ENCODE measurements at places on chromosomes 3 and 15.

- no peak for DNase-seq
These were observed 63.0 kb upstream of the PPIB start for GRCh38 chr15:64225804-64226203.

DNA sequence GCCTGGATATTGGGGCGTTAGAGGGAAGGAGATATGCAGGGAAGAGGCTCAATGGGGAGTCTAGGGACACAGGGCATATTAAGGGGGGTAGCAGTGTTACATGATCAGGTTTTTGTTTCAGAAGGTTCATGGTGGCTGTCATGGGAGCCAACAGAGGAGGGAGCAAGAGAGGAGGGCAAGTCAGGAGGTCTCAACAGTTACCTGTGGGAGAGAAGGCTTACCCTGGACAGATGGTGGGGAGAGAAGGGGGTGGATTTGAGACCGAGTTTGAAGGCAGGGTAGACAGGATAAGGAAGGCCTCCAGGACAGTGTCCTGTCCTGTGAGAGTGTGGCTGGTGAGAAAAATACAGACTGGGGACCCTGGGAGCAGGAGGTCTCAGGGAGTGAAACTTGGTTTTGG is 3.8 kb upstream of the WNT7A start:
- no peak for DNase-seq

GRCh38 chr3:169400874-169401273 is 262.6 kb downstream of the MECOM start:
- no peak for DNase-seq

DNA sequence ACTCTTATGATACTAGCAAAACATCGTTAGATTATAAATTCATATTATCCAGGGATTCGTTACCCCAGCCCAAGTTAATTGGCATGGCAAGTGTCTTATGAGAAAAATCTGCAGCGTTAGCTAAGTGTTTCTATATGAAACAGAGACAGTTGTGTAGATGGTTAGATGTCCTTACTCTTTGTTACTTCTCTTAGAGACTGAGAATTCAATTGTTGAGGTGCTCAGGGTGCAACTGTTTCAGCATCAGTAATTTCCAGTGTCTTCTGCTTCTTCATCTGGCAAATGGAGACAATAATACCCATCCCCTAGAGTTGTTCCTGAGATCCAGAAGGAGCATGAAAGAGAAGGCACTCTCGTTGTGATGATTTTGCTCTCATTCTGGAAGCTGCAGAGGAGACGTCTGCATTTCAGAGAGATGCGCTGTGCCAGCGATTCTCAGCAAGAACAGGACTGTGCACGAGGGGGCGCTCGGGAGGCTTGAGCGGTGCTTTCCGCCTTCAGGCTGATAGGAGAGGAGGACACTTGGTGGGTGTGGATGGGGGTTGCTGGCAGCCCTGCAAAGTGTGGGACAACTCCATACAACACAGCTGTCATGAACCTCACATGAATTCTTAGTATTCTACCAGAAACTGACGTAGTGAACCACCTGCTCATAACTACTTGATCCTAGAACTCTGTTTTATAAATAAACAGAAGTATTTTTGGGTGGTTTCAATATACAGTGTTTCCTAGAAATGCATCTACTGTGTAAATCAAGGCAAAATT is 39.7 kb upstream of the SPSB4 start:
- DNase-seq: peak; percentile 66

- no peak for DNase-seq
These were observed 208.8 kb downstream of the CADM2 start for GRCh38 chr3:85167576-85167975.

DNA sequence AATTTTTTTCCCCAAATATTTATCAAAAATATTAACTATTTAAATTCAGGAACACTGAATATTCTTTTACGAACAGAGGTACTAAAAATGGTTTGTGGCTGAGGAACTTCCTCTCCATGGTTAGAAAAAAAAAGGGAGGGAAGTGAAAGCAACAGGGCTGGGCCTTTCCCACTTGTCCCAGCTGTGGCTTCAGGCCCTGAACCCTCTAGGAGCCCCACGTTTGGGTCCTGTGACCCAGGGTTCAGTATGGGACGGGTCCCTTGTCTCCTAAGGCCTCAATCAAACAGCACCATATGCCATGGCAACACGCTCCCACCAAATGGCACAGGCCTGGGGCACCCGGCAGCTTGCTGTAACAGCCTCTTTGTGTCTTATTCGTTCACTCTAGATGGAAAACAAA is 32.4 kb downstream of the POC1A start:
- DNase-seq: no peak

DNA sequence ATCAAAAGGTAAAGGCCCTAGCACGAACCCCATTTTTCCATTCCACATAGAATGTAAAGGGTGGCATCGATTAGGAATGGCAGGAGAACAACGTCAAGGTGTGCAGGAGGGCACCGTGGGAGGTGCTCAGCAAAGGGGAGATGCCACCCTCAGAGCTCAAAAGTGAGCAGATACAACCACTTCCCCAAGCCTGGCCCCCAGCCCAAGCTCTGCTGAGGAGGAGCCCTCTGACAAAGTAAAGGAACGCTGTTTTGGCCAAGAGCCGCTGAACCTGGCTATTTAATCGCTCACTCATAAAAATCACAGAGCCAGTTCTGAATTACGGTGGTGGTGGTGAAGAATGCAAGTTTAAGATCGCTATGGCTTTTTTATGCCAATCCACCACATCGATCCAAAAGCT is 12.4 kb downstream of the GNB5 start:
- DNase-seq: no peak

DNA sequence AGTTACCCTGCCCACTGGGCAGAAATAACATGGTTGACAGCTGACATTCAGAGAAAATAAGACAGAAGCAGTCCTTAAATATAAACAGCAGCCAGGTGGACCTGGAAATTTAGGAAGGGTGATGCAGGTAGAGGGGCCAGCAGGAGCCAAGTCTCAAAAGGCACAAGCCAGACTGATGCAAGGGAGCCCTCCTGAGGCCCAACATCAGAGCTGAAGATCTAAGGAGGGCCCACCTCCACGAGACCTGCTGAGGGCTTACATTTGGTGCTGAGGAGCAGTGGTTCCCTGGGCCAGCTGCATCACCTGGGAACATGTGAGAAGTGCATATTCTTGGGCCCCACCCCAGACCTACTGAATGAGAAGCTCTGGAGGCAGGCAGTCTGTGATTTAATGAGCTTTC is 105.5 kb upstream of the TRIM42 start:
- no peak for DNase-seq

DNA sequence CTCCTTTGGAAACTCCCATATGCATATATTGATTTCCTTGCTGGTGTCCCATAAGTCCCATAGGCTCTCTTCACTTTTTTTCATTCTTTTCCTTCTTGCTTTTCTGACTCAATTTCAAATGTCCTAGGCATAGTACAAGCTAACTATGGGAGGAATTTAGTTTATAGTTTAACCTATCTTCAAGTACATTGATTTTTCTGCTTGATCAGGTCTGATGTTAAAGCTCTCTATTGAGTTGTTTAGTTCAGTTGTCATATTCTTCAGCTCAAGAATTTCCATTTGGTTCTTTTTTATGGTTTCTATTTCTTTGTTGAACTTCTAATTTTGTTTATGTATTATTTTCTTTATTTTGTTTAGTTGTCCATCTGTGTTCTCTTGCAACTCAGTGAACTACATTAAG is 121.3 kb upstream of the MNS1 start:
- no peak for DNase-seq

DNA sequence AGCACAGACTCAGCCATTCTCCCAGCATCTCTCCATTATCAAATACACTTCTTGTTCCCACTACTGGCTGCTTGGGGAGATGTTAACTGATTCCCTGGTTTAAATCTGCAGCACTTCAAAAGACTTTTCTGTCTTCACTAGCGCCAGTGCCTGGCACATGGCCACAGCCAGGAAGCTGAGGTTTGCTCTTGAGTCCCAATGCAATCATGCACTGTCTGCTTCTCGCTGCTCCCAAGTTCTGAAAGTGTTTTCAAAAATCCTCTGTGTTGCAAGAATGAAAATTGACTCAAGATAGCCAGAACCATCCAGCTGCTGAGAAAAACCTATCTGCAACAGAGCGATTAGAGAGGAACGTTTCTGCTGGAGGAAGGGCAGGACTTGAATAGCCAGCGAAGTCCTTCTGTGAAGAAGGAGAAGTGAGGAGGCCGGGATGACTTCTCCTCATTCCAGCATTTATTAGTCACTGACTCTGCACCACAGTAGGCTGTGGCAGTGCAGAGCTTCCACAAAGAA is 358.4 kb upstream of the NR2F2 start:
- DNase-seq: no peak

DNA sequence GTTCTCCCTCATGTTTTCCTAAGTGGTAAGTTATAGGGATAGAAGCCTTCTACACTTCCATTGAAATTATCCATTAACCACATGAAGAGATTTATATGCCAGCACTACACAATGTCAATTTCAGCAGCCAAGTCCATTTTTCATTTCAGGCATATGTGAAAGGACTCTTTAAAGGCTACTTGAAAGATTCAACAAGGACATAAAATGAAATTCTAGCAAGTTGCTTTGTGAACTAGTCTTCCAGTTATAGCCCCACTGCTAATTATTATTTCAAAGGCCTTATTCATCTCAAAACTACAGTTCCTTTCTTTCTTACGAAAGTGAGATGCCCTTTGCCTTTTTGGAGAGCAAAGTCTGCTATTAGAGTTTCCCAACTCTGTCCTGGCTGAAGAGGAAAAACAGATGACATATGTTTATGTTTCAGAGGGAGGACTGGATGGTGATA is 66.0 kb upstream of the SLC2A2 start:
- no peak for DNase-seq

DNA sequence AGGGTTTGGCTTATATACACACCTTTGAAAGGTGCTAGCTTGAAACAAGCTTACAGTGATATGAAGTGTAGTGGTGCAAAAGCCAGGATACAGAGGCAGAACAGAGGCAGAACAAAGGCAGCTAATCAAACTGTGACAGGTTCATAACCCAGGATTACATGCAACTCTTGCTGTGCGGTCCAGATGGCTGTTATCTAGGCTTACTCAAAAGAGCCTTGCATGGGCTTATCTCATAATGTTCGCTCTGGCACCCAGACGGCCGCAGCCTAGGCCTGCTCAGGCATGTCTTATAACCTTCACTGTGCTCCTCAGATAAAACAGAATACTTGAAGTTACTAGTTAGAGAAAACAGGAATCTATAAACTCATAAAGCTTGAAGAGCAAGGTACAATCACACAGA is 22.8 kb upstream of the NOX5 start:
- no peak for DNase-seq

- no peak for DNase-seq
These were observed 105.8 kb downstream of the ZBBX start for GRCh38 chr3:167274141-167274874.

DNA sequence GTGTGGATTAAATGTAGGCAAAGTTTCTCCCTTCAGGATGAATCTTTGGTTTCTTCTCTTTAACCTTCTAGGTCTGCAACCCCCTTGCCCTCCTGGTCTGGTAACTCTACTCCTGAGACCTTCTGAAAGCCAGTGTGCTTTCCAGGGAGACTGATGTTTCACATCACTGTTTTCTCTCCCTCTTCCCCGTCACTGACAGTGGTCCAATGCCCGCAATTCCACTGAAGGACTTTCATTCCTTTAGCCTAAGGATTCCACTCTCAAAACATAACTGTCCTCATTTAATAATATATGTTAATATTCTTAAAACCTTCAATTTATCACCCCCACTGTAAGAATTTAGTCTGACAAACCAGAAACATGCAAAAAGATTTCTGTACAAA is 101.5 kb upstream of the CPNE4 start:
- no peak for DNase-seq

DNA sequence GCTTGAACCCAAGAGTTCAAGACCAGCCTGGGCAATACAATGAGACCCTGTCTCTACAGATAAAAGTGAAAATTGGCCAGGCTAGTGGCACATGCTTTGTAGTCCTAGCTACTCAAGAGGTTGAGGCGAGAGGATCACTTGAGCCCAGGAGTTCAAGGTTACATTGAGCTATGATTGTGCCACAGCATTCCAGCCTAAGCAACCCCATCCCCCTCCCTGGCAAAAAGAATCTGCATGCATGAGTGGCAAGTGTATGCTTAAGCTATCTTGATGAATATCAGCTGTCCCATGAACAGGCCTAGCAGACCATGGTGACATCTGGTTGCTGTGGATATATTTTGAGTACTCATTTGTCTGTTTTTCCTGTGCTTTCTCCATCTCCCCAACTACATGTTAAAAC is 4.7 kb downstream of the ATRIP start:
- no peak for DNase-seq

DNA sequence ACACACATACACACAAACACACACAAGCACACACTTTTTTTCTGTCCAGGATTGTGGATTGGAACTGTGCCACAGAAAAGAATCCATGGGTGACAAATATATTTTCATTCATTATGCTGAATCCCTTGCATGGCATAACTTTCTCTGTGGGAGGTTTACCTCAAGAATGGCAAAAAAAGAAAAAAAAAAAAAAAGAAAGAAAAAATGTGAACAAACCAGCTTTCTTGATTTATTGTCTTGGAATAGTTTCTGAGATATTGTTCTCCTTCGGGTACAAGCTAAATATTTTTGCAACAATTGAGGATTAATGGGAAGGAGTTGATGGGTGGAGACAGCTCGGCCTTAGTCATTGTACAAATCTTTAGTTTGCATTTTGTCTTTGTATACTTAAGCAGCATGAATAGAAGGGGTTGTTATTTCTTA is 153.1 kb downstream of the GMNC start:
- no peak for DNase-seq

- DNase-seq: no peak
These were observed 662 bp downstream of the UBL7 start for GRCh38 chr15:74460298-74460697.

DNA sequence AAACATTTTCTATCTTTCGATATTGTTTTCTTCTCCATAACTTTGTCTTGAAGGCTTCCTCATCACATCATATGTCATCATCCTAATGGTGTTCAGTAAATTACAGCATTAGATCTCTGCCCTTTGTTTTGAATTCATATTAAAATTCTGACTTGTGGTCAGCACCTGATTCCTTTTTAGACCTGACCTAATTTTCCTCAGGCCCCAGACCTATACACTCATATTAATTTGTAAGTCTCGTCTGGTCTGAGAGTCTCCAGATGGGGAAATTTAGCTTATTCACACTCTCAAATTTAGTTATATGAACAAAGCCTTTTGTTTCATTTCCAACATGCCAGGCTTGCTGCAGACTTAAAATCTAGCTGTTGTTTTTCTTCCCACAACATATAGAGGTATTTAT is 248.4 kb downstream of the KCNH8 start:
- DNase-seq: no peak

DNA sequence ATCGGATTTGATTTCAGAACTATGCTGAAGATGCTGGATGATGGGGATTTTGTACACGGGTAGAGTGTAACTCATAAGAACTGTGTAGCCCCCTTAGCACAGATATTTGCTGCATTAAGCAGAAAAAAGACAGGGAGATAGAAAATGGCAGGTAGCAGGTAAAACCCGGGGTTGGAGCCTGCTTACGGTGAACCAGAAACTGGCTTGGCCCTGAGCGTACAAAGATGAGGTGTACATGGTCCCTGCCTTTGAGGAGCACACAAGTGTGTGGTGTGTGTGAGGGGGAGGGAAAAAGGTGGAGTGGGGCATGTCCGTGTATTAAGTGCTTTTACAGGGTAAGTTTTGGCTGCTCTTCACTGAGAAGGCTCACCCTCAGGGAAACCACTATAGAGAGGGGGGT is 3.5 kb downstream of the LPP start:
- no peak for DNase-seq
